Activated CD8-positive, alpha-beta memory T cell treated with anti-CD3 and anti-CD28 coated beads for 1 hour (primary cell): ENCODE measurements at places on chromosomes 1 and 21.

- DNase-seq, result no peak
These were observed 10.1 kb upstream of the SESN2 start for GRCh38 chr1:28249013-28249865.

DNA sequence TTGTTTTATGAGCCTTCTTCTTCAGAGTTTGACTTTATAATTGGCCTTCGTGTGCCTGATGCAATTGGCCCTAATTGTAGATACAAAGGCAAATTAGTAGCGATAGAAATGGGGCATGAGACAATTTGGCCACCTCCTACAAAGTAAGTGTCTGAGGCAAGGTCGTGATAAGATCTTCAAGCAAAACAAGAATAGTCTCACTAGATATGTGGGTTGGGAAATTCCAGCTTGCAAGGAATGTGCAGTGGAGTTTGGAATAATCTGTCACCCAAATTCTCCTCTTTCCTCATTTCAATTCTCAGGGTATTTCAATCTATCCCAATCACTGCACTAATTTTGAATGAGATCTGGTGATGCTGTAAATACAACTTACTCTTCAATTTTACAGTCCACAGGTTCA, 11.4 kb upstream of the TSNAX start:
- DNase-seq, result no peak

DNA sequence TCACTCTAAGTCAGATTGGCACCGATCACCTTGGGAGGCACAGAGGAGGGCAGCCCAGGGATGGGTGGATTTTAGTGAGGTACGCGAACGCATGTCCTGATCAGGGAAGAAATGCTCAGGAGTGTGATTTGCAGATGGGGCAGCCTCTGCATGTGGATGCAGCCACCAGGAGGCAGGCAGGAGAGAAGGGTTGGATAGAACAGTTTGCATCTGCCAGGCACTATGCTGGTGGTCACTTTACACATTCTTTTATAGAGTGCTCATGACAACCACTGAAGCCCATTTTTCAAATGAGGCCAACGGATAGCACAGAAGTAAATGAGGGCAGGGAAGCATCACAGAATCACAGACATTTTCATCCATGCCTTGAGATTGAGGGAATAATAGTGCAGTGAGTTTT, 5.7 kb downstream of the LAMB3 start:
- no peak for DNase-seq

DNA sequence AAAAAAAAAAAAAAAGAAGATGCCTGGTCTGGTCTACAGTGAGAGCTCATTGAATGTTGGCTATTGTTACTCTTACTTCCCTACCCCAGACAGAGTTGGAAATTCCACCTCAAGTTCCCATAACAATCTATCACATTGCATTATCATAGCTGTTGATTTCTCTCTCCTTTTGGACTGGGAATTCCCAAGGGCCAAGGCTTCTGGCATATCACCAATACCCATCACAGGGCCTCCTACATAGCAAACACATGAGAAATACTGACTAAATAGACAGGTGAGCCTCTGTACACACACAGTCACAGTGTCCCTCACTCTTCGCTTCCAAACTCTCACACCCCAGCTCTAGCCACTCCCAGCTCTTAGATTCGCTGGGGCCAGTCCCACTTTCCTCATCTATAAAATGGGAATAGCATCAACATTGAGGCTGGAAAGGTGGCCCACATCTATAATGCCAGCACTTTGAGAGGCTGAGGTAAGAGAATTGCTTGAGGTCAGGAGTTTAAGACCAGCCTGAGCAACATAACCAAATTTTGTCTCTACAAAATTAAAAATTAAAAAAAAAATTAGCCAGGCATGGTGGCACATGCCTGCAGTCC, 6.4 kb downstream of the PTAFR start:
- DNase-seq, result no peak

DNA sequence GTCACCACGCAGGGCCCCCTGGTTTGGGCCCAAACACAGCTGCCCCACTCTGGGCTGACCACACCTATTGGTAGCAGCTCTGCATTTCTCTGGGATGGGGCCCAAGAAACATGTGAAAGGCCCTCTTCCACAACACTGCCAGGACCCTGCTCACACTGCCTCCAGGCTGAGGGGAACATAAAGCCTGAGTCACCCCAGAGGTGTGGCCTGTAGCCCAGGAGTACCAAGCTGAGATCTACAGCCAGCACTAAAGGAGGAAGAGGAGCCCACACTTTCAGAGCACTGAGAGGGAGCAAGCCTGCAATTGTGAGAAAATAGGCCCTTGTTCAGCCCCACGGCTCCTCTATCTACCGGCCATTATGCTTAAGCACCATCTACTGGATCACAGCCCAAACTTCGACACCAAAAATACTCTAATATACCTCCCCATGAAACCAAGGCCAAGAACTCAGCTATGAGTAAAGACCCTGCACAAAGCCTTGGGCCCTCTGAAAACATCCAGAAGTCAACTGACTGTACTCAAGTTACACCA, 14.4 kb upstream of the OR2T10 start:
- DNase-seq, result no peak

GRCh38 chr1:243944429-243945160, 94.6 kb upstream of the AKT3 start:
- DNase-seq, result no peak

- no peak for DNase-seq
These were observed 54.9 kb downstream of the DHRS3 start for GRCh38 chr1:12562955-12563576.

- DNase-seq, result no peak
These were observed 4.9 kb downstream of the TEX38 start for GRCh38 chr1:46676531-46676930.

- no peak for DNase-seq
These were observed 22.8 kb upstream of the ELOA start for GRCh38 chr1:23720256-23720995.

DNA sequence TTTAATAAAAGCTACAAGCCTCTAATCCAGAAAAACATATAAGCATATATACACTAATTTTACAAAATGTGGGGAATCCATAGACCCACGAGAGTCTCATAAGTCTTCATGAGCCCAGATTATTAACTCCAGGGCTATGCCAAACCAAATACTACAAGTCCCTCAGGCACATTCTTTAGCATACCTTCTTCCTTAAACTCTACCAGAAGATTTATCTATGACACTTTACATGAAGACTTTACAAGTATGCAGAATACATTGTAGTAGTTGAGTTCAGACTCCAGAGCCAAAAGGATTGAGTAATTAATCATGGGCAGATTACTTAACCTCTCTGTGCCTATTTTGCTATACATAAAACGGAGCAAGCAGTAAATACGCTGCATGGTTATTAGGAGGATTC, 793.7 kb upstream of the ADGRL2 start:
- no peak for DNase-seq

- DNase-seq, result no peak
These were observed 6.1 kb upstream of the LYPLA2 start for GRCh38 chr1:23784846-23785245.

DNA sequence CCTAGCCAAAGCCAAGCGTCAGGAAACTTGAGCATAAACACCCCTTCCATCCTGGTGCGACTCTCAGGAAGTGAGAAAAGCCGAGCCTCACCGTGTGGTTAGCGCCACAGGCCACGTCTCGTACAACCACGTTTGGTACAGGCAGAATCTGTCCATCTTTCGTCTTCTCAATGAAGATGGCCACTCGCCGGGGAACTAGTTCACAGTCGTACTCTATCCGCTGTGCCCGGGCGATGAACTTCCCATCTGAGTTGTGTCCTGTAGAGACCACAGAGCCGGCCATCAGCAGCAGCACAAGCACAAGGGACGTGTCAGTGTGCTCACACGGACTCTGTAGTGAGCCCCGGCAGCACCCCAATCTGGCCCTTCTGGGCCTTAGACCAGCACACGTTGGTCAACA, 23.1 kb downstream of the RCC2 start:
- no peak for DNase-seq

GRCh38 chr1:202250982-202251381, 57.4 kb downstream of the LGR6 start:
- DNase-seq, result no peak

DNA sequence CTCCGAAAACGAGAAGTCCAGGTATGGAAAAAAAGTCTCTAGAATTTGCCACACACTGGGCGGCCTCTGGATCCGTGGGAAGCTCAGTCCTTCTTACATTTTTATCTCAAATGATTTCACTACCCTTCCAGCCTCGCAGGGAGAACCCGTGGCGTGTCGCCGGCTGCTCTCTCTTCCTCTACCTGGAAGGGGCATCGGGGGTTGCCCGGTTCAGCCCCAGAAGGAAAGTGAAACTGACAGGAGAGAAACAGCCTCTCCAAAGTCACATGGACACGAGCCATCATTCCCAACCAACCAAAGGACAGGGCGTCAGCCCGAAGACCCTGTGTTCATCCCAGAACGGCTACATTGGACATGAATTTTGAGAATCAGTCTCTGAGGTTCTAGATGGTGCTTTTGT, 182.5 kb downstream of the ADSS2 start:
- DNase-seq, result no peak

DNA sequence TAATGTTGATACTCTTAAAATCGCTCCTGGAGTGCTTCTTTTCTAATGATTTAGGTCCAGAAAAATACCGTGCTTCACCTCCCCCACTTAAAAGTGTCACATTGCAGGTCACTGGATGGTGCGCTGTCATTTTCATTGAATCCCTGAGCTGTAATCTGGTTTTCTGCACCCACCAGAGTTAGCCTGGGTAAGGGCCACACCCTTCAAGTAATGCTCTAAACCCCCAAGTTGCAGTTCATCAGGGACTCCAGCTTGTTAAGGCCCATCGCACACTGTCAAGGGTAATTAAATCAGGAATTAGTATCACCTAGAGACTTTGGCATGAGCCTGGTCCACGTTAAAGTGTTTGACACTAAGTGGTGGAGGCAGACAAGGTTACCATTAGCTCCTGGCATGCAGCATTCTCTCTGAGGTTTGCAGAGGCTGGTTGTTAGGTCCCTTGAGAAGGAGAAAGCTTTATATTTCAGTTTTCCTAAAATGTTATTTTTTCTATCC, 34.0 kb downstream of the ASTN1 start:
- no peak for DNase-seq

GRCh38 chr21:39156024-39156423, 27.2 kb downstream of the PSMG1 start:
- no peak for DNase-seq

GRCh38 chr1:184524248-184524647, 137.4 kb downstream of the C1orf21 start:
- no peak for DNase-seq

GRCh38 chr1:153677718-153678518, 570 bp upstream of the NPR1 start:
- no peak for DNase-seq

DNA sequence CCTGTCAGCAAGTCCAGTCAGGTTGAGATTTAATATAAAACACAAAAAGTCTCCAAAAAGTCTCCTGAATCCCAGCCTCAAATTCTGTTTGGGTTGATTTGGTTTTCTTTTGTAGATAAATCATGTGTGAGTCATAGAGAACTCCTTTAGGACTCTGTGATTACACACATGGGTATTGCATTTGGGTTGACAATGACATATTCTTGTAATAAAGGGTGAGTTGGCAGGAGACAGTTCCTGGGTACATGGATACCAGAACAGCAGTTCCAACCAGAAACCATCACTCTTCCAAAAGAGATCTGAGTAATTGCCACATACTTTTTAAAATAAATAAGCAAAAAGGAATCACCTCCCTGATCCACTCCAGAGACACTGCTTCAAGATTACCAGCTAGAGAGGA, 8.9 kb downstream of the CR2 start:
- DNase-seq, result no peak

DNA sequence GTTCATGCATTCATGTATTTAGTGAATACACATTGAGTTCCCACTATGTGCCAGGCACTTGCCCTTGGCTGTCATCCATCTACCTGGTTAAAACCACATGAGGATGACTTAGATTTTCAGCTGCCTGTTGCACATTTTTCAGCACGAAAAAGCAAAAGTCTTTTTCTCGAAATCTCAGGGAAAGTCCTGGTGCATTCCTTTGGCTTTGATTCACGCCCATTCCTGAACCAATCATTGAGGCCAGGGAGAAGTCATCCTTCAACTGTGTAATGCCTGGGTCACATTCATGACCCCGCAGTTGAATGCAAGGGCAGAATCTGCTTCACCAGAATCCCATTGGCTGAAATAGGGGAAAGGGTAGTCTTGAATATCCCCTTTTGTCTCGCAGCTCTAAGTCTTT, 84.4 kb downstream of the RNF220 start:
- no peak for DNase-seq

DNA sequence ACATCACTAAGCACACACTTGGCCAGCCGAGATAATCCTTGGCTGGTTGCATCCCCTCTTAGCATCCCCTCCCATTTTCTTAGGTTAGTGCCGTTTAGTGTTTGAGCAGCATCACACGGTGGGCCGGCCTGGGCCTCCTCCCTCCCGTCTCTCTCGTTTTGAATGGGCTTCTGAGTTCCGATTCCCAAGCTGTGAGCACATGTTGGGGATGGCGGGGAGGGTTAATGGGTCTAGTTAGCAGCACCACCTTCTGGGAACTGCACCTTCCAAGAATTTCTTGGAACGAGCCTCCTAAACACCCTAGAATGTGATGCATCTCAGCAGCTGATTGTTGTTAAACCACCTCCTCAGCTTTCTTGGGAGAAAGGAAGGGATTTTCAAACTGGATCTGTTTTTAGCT, 73.3 kb downstream of the CNIH3 start:
- no peak for DNase-seq

DNA sequence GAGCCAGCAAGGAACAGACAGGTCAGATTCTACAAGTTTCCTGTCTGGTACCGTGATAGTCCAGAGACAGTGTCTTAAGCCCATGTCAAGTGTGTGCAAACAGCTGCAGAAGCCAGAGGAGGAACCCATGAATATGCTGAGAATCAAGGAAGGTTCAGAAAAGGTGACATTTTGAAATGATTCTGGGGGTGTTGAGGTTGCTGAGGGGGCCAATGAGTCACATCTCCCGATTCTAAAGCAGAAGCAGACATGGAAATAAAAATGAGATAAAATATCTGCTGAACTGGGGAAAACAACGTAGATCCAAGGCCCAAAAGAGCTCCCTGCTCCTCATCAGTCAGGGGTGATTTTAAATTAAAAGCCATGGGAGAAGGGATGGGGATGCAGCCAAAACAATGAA, 15.8 kb upstream of the SYT6 start:
- DNase-seq, result no peak

DNA sequence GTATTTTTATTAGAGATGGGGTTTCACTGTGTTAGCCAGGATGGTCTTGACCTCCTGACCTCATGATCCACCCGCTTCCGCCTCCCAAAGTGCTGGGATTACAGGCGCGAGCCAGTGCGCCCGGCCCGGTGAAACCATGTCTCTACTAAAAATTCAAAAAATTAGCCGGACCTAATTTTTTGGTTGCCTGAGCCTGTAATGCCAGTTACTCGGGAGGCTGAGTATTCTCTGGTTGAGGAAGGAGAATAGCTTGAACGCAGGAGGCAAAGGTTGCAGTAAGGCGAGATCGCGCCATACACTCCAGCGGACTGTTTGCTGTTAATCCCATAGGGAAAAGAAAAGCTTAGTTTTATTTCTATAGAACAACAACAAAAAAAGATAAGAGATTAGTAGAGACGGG, 29.9 kb upstream of the HJV start:
- DNase-seq, result no peak

GRCh38 chr1:193592317-193592716, 405.9 kb upstream of the B3GALT2 start:
- DNase-seq, result no peak

- DNase-seq, result no peak
These were observed 146.0 kb downstream of the PEX14 start for GRCh38 chr1:10620776-10621175.

- no peak for DNase-seq
These were observed 93.0 kb downstream of the DISC1 start for GRCh38 chr1:231719485-231720183.

- no peak for DNase-seq
These were observed 25.2 kb upstream of the PLA2G2C start for GRCh38 chr1:20211511-20211931.
